Stimulated activated CD8-positive, alpha-beta memory T cell treated with anti-CD3 and anti-CD28 coated beads, Interleukin-4, amount 100 ng/mL, for 4 hours (primary cell): ENCODE measurements at places on chromosomes 6 and 20.

DNA sequence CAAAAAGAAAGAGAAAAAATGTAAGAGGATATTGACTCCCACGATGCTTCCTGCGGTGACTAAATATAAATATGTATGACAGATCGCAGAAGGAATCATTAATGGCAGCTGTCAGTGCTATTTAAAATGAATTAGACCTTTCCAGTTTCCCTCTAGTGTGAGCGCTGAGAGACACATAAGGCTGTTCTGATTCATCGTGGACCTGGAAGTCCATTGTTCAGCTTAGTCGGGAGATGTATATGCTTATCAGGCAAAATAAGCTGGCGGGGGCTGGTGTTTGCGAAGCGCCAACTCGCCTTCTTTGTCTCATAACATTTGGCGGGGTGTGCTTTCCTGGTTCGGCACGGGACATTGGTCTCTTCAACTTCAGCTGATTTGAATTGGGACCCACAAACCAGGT is 95.4 kb downstream of the CDH4 start:
- no peak for DNase-seq

DNA sequence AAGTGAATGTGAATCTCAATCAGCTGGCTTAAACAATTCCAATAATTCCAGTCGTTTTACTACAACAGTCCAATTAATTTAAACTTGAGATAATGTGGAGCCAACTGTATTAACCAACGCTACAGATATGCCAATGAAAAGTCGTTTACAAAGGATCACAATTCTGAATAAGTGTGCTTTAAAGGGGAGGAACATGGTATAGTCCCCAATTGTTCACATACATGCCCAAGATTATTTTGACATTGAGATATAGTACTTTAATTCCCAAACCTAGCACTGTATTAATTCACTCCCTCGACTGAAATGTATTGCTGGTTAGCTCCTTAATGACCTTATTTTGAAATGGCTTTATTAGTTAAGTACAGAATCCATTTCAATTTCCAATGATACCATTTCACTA is 2.5 kb downstream of the AKIRIN2 start:
- DNase-seq = no peak

GRCh38 chr6:42520786-42521607 is 42.8 kb upstream of the UBR2 start:
- no peak for DNase-seq

DNA sequence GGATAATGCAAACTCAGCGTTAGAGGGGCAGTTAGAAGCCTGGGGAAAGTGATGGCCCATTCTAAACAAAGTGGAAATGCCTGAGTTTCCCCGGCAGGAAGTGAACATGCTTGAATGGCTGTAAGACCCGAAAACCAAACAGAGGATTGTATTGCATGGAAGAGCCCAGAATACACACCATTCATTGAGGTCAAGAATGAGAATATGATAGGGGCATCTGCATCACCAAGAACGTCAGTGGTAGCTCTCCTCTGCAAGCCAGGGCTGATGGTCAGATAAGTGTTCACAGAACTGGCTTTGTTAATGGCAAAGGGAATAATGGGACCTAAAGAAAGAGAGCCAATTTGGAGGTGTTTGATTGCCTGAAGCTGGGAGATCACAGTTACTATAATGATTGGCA is 663.4 kb downstream of the KHDRBS2 start:
- no peak for DNase-seq

GRCh38 chr20:45934046-45934585 is 367 bp upstream of the PCIF1 start:
- no peak for DNase-seq

DNA sequence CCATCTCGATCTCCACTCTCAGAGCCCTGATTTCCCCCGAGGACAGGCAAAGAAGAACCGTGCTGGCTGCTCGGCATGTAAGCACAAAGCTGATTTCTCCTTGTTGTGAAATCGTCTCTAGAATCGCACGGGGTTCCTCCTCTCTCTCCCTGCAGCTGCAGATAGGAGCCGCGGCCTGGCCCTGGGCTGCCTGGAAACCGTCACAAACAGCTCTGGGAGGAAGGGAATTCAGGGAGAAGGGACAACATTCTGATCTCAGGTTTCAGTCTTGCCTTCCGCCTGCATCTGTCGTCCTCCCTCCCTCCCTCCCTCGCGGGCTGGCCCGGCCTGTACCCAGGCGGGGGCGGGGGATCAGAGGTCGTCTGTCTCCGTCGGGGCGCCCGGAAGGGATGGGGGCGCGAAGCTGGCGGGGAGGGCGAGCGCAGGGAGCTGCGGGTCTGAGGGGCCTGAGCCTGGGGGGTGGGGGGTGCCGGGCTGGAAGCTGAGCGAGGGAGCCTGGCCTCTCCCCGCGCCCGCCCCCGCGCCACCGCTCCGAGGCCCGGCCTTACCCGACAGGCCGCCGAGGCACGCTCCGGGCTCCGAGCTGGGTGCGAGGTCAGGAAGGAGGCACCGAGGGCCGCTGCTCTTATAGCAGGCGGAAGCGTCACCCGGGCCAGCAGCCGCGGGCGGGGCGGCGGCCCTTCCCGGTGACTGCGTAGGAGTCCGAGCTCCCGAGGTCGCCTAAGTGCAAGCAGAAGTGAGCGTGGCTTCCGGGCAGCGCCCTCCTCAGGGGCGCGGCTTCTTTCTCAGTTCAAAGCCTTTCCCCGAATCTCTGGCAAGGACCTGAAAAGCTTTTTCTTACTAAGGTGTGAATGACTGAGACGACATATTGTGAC is at the start of gene SERPINB1:
Gene SERPINB1, minus strand, starts transcription at position 600 of the 875 bp plus-strand sequence. CDS start 1,277 bp downstream, outside the sequence.
- peak; percentile 68 for DNase-seq

- no peak for DNase-seq
Measured at GRCh38 chr6:158707120-158707820, 57.4 kb downstream of the SYTL3 start.

GRCh38 chr6:56403745-56404144 is 156.4 kb upstream of the COL21A1 start:
- no peak for DNase-seq

DNA sequence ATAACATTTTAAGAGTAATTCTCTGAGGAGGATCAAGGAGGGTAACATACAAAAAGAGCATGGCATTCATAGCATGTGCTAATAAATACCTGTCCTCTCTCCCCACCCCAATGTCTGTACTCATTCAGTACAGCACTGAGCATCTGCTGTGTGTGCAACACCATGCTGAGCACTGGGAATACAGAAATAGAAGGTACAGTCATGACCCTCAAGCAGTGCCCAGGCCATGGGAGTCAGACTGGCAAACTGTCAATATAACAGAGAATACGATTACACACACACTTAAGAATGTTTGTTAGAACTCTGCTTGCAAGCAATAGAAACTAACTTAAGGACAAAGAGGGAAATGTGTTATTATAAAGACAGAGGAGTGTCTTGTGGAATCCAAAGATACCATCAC is 24.7 kb upstream of the ZFAND3 start:
- DNase-seq = no peak

- DNase-seq = no peak
Measured at GRCh38 chr20:63808964-63809674, 21.9 kb downstream of the ZBTB46 start.

DNA sequence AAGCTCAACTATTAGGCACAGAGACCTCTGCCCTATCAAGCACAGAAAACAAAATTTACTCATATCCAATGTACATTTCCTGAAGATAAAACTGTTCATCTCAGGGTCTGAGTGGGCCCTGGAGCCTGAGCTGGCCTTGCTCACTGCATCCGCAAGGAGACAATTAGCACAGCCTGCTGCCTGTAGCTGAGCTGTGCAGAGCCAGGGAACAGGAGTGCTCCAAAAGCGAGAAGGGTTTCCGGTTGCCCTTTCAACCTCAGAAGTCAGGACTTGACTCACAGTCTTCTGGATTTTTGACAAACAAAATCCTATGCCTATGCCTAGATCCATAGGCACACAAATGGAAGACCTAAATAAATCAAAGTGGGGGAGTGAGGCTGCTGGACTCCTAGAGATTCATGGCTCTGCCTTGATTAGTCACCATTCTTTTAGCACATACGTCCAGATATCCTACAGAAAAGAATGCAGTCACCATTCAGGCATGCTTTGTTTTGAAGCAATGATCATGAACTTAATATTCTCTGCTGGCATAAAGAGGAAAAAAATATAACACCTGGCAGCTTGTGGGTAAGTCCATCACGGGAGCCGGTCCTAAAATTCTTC is 73.5 kb downstream of the BFSP1 start:
- no peak for DNase-seq

- DNase-seq = no peak
Measured at GRCh38 chr6:19524366-19525186, 312.6 kb upstream of the ID4 start.

GRCh38 chr20:22583773-22584521 is 425 bp downstream of the FOXA2 start:
- DNase-seq = no peak

- no peak for DNase-seq
Measured at GRCh38 chr6:169844946-169845345, 93.5 kb downstream of the ERMARD start.

- DNase-seq = no peak
Measured at GRCh38 chr6:126804332-126805064, 314.0 kb upstream of the RSPO3 start.

GRCh38 chr6:34657307-34657978 is 39.1 kb downstream of the ILRUN start:
- no peak for DNase-seq

DNA sequence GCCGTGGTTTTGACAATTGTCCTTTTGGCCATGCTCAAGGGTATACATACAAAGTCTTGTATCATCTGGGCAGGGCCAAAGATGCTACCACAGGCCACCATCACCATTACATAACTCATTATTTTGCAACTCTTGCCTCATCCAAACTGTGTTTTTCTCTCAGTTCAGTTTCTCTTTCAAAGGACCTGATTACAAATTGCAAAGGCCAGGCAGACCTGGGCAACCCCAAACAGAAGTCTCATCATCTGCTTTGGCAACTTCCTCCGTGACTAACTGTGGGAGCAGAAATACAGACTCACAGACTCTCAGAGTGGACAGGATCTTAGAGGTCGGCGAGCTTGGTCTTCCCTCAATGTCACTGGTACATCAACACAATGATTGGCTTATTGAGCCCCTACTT is 117.8 kb upstream of the NEDD9 start:
- DNase-seq = no peak

- DNase-seq = no peak
Measured at GRCh38 chr6:121904559-121904958, 469.1 kb downstream of the GJA1 start.

- no peak for DNase-seq
Measured at GRCh38 chr20:52616629-52617028, 355.5 kb upstream of the TSHZ2 start.

DNA sequence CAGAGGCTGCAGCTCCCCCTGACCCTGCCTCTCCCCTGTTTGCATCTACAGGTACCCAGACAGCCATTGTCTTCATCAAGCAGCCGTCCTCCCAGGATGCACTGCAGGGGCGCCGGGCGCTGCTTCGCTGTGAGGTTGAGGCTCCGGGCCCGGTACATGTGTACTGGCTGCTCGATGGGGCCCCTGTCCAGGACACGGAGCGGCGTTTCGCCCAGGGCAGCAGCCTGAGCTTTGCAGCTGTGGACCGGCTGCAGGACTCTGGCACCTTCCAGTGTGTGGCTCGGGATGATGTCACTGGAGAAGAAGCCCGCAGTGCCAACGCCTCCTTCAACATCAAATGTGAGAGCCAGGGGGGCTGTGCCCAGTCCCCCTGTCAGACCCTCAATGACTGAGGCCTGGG is 42.1 kb upstream of the SRF start:
- no peak for DNase-seq

GRCh38 chr20:24686156-24686555 is 216.7 kb downstream of the SYNDIG1 start:
- no peak for DNase-seq

GRCh38 chr6:75748743-75749538 is at the start of gene MYO6:
TSS of gene MYO6 (plus strand) at chr6:75749239. CDS start at chr6:75817548, 68,309 bp downstream.
- DNase-seq = no peak

- no peak for DNase-seq
Measured at GRCh38 chr20:33400812-33401183, 521 bp downstream of the CDK5RAP1 start.

DNA sequence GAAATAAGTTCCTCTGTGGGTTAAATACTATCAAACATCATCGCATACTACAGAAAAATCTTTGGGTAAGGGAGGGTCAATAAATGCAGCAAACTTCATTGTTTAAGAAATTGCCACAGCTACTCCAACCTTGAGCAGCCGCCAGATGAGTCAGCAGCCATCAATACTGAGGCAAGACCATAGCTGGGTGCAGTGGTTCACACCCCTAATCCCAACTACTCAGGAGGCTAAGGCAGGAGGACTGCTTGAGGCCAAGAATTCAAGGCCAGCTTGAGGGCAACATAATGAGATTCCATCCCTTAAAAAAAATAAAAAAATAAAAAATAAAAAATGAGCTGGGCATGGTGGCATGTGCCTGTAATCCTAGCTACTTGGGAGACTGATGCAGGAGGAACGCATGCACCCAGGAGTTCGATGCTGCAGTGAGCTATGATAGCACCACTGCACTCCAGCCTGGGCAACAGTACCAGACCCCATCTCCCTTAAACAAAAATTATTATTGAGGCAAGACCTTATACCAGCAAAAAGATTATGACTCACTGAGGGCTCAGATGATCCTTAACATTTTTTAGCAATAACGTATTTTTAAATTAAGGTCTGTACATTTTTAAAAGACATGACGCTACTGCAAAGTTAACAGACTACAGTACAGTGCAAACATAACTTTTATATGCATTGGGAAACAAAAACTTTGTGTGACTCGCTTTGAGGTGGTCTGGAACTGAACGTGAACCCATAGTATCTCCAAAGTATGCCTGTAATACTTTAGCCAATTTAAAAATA is 8.8 kb downstream of the SRPK1 start:
- DNase-seq = no peak

GRCh38 chr6:70547313-70547712 is 19.4 kb upstream of the SDHAF4 start:
- no peak for DNase-seq

DNA sequence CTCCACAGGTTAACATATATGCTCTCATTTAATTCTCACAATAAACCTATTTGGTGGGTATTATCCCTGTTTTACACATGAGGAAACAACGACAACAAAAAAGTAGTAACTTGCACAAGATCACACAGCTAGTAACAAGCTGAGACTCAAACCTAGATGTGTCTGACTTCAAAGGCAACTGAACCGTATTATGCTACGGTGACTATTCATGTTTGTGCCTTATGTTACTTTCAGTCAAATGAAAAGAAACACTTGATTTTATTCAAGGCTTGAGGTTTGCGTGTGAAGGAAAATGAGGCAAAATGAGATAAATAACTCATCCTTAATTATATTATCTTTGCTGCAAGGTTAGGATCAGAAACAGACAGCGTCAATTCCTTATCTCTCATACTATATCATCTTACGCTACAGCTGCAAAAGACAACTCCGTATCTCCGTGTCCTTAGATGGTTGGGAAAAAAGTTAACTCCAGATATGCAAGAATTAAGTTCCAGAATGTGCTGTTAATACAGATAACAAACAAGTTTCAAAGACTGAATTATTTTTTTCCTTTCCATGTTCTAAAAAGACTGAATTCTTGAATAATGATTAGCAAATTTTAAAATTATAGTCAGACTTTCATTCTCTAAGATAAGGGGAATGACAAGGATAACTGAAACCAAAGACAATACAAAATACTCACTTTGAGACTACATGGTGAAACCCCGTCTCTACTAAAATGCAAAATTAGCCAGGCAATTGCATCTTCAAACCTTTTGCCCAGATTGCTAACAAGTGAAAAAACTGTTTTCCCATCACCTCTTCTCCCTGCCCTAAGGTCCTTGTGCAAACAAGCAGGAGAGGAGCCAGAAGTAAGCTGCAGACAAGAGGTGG is 27.8 kb downstream of the STAU1 start:
- DNase-seq = no peak
